Mesangial cell (primary cell): ENCODE measurements at places on chromosomes 12 and 14. TPM values are rescaled to one million over a fixed set of nuclear protein-coding genes. Genes with fewer than 3 reads are reported as not detected.

The WDHD1 gene
- total RNA-seq: 2.4 and 13.5 TPM in 2 replicates

The COCH gene
- total RNA-seq: 3.4 and 10.1 TPM in 2 replicates

The AQP6 gene
- under 0.01 TPM in 1 of 2 replicates, not detected in the other for total RNA-seq

The RIMKLB gene
- total RNA-seq: 10.3 and 13.1 TPM in 2 replicates

The ASIC1 gene
- total RNA-seq: 2.6 and 4.8 TPM in 2 replicates

The SLC4A8 gene
- total RNA-seq: 1.1 and 1.3 TPM in 2 replicates

The CLEC4C gene
- not detected in 2 replicates for total RNA-seq

The RILPL2 gene
- 2.3 and 3.7 TPM in 2 replicates for total RNA-seq

The TAS2R9 gene
- total RNA-seq: not detected in 2 replicates

The LRTM2 gene
- total RNA-seq: not detected in 2 replicates

The KLRG1 gene
- 1.4 TPM in 1 of 2 replicates, not detected in the other for total RNA-seq

The TRIM9 gene
- total RNA-seq: 0.13 and 0.16 TPM in 2 replicates

The GPR65 gene
- not detected in 2 replicates for total RNA-seq

The STK38L gene
- total RNA-seq: 9.1 and 12.2 TPM in 2 replicates

The C14orf132 gene
- 2.1 and 5.7 TPM in 2 replicates for total RNA-seq

The RBP5 gene
- total RNA-seq: not detected in 2 replicates

The SLC39A2 gene
- not detected in 2 replicates for total RNA-seq

The LBHD2 gene
- 0.76 TPM in 1 of 2 replicates, not detected in the other for total RNA-seq

The CAPRIN2 gene
- total RNA-seq: 15.0 and 15.3 TPM in 2 replicates

The KLRC1 gene
- not detected in 2 replicates for total RNA-seq

The ADCY4 gene
- total RNA-seq: 0.16 and 1.5 TPM in 2 replicates

The CD163 gene
- total RNA-seq: not detected in 2 replicates

The MDGA2 gene
- 0.89 and 0.98 TPM in 2 replicates for total RNA-seq
